ENCODE measurements at places on chromosomes 1 and 21.

- no peak for DNase-seq
These were observed 41.0 kb downstream of the CDC42 start for GRCh38 chr1:22093513-22093912.

DNA sequence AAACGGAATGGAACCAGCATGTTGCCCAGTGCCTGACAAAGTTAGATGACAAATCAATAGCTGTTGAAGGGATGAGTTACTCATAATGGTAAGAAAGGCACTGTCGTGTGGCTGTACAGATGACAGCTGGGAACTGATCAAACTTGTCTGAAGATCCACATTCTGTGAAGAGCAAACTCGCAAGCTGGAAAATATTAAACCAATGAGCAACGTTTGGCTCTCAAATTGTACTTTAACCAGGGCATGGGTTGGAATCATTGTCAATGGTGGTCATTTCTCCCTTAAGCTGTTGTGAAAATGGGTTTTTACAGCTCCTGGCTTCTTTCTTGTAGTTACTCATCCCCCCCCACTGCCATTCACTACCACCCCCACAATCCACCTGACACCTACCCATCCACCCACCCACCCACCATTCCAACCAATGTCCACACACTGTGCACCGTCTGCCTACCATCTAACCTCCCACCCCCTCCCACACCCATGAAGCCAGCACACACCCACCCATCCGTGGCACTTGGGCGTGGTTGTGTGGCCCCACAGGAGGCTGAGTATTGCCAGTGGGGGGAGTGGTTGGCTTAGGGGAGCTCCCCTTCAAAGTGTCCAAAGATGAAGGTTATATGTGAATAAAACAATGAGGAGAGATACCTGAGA is 46.7 kb downstream of the CLDN14 start:
- no peak for DNase-seq

DNA sequence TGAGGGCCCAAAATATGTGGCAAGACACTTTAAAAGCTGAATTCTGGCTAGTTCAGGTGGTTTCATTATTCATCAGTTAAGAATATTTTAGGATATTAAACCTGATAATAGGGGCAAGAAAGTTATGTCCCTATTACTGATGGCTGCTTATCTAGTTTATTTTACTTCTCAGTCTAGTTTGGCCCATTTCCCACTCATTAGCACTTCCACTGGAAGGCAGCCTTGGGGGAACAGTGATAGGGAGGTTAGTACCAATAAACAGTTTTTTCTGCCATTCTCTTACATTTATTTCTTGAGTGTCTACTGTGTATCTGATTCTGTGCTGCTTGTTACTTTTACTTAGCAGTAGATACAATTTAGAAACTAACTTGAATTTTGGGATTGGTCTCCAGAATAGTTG is 9.0 kb downstream of the PPP1R12B start:
- no peak for DNase-seq

- peak; percentile 32 for DNase-seq
These were observed 9.9 kb upstream of the COG2 start for GRCh38 chr1:230632273-230632873.

GRCh38 chr21:29671728-29672127 is 268.1 kb downstream of the GRIK1 start:
- DNase-seq = no peak

GRCh38 chr1:18032172-18032859 is 75.3 kb upstream of the IGSF21 start:
- no peak for DNase-seq

DNA sequence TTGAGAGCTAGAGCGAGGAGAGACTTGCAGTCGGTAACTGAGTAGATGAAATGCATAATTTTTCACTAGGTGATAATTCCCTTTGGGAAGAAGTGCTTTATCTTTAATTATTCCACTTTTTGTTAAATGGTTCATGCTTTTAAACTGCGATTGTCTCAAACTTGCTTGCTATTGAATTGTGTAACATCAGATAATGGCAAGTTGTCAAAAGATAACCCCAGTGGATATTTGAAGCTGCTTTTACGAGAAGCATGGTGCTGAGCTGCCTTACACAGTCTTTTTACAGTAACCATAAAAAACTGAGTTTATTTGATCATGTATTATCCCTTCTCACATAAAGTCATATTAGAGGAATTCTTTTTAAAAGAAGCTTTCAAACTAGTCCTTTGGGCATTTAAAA is 30.2 kb downstream of the TMEM50B start:
- no peak for DNase-seq

- DNase-seq = no peak
These were observed 144.7 kb downstream of the ZNF281 start for GRCh38 chr1:200265104-200265503.

DNA sequence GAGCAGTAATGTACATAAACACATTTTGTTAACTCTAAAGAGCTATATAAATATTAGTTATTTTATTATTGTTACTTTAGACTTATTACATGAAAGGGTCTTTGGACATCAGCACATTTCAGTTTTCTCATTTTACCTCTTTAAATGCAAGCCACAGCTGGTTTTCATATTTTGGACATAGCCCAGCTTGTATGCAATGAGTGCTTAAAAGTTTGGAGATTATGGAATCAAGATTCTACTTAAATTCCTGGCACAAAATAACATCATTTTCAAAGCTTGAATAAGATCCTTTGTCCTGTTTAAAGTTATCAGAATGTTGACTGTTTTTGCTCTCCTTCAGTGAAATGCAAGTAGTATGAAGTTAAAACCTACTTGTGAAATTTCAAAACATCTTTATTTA is 15.5 kb upstream of the LEPR start:
- no peak for DNase-seq

DNA sequence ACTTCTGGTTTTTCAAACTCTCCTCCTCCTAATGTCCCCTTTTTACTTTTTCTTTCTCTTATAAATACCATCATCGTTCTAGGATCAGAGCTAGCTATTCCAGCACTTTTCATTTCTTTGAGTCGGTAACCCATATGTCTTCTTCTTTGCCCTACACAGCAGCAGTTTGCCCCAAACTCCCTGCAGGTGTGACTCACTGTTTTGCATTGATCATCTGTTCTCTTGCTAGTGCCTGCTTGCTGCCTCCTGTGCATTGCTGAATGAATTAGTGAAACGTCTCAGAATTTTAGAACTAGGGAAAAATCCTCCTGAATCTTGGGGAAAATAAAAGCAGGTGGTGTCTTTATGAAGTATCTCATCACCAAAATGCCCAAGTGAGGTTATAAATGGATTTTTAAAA is 21.7 kb downstream of the KCNK2 start:
- no peak for DNase-seq

DNA sequence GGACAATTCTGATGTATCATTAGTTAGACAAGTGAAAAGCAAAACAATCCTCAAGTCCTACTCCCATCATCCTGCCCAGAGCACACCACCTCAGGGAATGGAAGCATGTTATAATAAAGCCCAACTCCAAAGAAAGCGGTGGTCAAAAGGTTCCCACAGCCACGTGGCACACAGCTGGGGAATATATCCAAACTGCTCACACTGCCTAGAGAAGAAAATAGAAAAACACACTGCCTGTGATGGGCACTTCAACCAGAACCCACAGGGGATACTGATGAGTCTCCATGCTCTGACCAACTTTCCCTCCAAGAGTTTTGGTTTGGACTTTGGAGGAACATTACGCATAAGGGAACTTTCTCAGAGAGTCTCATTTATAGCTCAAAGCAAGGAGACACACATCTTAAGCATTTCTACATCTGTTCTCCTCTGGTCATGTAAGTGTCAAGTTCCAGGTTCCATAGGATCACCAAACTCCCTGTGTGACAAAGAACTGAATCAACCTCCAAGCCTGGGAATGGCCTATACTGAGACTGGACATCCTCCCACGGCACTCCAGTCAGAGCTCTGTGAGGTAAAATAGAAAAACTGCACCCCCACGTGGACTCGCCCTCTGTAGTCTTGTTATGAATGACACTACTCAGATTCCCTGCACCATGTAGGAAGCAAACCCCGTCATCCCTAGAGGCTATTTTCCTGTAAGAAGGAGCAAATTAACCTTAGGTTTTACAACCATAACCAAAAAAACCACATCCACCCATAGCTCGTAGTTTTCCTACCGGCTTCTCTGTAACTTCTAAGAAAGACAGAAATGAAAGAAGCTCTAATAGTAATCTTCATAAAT is 12.2 kb downstream of the DSTYK start:
- no peak for DNase-seq

GRCh38 chr1:201090541-201090940 is 21.7 kb downstream of the CACNA1S start:
- DNase-seq = no peak

DNA sequence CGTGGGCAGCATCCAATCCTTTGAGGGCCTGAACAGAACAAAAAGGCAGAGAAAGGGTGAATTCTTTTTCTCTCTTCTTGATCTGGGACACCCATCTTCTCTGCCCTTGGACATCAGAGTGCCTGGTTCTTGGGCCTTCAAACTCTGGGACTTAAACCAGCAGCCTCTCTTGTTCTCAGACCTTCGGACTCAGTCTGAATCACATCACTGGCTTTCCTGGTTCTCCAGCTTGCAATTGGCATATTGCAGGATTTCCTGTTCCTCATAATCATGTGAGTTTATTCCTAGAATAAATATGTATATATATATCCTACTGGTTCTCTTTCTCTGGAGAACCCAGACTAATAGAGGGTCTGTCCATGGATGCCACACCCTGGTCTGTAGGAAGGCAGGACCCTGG is 16.3 kb upstream of the TENT5C start:
- no peak for DNase-seq

GRCh38 chr1:204928671-204929486 is 58.2 kb downstream of the NFASC start:
- no peak for DNase-seq

DNA sequence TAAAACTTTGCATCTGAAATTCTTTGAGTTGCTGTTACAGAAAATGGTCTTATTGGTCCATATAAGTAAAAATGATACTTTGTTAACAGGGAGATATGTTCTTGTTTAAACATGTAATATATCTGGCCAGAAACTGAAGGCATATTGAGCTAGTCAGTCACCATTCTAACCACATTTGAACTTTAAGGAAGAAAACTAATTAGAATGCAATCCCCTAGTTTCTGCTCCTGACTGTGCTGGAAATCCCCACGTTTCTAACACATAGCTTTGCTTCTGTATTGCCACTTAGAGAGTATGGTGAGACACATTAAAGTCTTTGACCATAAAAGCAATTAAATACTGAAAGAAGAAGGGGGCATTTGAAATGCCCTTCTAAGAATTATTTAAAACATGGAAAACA is 32.1 kb upstream of the HIVEP3 start:
- no peak for DNase-seq

DNA sequence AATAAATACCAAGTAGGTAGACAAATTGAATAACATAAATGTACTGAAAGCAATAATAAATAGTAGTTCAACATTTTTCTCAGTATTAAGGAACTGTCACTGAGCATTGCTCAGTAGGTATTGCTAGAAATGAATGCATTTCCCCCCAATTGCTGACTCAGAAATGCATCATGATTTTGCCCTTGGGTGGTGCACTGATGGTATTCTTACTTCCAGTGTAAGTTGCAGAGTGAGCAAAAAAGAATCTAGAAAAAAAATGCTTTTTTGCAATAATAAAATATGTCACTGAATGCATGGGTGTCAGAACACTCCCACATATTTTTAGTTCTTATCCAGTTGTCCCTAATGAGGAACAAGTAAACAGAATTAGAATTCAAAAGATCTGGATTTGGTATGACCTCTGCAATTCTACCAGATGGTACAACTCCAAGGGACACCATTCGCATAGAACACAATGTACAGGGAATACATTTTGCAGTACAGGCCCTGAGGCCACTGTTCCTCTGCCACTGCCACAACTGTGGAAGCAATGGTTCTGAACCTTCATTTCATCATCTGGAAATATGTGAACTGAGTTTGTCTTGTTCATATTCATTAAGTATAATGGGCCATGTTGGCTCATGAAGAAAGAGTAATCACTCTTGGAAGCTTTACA is 78.0 kb downstream of the ATP6V1G3 start:
- no peak for DNase-seq

DNA sequence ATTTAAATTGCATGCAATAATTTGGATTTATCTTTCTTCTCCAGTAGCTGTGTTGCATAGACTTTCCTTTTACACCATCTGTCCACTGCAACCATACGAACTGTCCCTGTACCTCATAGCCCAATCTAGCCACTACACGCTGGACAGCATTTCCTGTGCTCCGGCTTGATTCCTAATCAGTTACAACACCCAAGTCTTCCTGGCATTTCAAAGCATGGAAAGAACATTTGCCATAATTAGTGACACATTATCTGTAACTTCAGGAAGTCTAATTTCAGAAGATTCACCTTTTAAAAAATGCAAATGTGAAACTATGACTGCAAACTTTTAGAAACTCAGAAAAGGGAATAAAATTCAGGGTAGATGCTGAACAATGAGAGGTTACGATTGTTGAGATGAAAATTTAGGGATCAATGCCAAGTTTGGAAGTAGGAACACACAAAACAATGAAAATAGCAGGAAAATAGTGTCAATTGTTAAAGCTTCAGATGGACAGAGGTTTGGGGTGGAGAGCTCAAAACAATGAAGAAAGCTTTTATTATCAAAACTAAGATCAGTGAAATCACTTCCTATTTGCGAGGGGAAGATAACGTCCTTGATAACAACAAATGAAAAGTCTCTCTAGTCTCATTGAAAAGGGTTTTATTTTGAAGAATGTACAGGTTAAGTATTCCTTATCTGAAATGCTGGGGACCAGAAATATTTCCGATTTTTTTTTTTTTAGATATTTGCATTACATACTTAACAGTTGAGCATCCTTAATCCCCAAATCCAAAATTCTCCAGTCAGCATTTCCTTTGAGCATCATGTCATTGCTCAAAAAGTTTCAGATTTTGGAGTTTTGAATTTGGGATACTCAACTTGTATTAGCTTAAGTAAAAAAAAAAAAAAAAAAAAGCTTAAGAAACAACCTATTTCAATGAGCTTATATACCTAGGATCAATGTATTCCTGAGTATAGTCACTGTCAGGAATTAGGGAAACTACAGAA is 107.3 kb downstream of the FNBP1L start:
- no peak for DNase-seq

GRCh38 chr1:118042501-118042900 is 113.0 kb downstream of the WDR3 start:
- no peak for DNase-seq

DNA sequence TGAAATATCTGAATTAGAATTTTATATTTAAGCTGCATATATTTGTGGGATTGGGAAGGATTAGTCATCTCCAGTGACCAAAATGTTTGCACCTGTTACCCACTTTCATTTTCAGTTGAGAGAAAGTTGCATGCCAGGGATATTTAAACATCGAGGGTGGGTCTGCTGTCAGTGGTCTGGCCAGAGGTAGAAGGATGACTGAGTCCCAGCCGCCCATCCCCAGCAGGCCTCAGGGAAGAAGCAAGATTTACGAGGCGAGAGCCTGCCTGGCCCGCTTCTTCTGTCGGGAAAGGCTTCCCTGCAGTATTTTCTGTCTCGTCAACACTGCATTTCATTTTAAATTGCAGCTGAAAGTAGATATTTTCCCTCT is 1.4 kb upstream of the MAN1C1 start:
- no peak for DNase-seq

- no peak for DNase-seq
These were observed 1.3 kb downstream of the EDARADD start for GRCh38 chr1:236395230-236395946.

GRCh38 chr1:84406346-84406861 is 8.1 kb downstream of the DNASE2B start:
- DNase-seq = no peak

Measured in 8988T (cell line).